Right ventricle myocardium inferior (tissue), 1 donor: ENCODE measurements at places on chromosomes 1 and 21. TPM values are rescaled to one million over a fixed set of nuclear protein-coding genes. Genes with fewer than 3 reads are reported as not detected.

GRCh38 chr1:116764466-116764898 is 10.3 kb downstream of the CD2 start:
- DNase-seq, result no peak

GRCh38 chr1:206982216-206982615 is 12.0 kb upstream of the FCAMR start:
- no peak for DNase-seq

- DNase-seq, result no peak
These were observed 16.6 kb downstream of the TRIM45 start for GRCh38 chr1:117104986-117105385.

GRCh38 chr1:42613803-42614131 is 44.5 kb upstream of the PPIH start:
- DNase-seq, result no peak

The KCNJ9 gene
- total RNA-seq, result not detected

The RGSL1 gene
- total RNA-seq, result not detected

GRCh38 chr1:33425900-33426299 is 5.0 kb downstream of the PHC2 start:
- DNase-seq, result no peak

- no peak for DNase-seq
These were observed 13.6 kb downstream of the UBL4B start for GRCh38 chr1:110125810-110126209.

DNA sequence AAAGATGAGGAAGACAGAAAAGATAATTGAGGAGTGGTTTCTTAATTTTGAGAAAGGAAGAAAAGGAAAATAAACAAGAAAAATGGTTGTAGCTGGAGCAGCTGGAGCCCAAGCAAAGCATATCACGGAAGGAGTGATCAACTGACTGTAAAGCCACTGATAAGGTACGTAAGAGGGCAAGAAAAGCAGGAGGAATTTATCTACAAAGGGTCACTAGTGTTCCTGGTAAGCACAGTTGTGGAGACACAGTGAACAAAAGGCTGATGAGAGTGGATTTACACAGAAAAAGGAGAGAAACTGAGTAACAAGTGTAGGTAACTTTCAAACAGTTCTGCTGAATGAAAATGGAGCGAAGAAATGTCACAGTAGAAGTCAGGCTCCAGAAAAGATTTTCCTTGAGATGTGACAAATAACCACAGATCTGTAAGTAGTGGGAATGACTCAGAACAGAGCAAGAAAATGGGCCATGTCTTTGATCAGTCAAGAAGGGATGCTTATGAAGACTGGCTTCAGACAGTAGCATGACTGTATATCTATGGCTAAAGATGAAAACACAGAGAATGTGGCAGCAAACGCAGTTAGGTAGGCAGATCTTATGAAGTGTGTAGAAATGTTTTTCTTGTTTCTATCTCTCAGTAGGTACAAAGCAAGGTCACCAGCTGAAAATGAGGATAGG is 45.6 kb upstream of the RBM34 start:
- DNase-seq, result no peak

The ARHGAP30 gene
- 3.7 TPM for total RNA-seq

DNA sequence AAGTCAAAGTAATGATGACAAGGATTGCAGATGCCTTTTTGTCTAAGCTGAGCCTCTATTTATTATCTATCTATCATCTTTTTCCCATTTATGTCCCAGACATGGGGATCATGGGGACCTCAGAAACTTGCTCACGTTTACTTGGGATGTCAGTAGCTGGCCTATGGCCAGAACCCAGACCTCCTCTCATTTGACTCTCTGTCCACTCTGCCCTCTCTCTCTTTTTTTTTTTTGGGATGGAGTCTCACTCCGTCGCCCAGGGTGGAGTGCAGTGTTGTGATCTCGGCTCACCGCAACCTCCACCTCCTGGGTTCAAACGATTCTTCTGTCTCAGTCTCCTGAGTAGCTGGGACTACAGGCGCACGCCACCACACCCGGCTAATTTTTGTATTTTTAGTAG is 3.7 kb upstream of the ID3 start:
- no peak for DNase-seq

The EPHB2 gene
- 3.5 TPM for total RNA-seq

- DNase-seq, result no peak
These were observed 30.1 kb downstream of the SMYD2 start for GRCh38 chr1:214310777-214311690.

DNA sequence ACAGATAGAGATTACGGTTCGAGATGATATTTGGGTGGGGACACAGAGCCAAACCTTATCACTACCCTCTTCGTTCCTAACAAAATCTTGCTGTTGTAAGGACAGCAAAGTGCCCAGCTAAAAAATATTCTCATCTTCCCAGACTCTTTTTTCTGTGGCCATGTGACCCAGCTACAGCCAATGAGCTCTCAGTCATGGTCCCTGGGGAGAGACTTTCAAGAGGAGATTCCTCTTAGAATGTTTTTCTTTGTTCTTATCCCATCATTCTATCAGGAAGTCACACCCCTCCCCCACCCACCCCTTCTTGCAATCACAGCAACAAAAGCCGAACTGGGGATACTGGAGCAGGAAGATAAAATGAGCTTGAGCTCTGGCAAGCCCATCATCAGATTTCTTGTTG is 247.1 kb downstream of the CHRM3 start:
- no peak for DNase-seq

DNA sequence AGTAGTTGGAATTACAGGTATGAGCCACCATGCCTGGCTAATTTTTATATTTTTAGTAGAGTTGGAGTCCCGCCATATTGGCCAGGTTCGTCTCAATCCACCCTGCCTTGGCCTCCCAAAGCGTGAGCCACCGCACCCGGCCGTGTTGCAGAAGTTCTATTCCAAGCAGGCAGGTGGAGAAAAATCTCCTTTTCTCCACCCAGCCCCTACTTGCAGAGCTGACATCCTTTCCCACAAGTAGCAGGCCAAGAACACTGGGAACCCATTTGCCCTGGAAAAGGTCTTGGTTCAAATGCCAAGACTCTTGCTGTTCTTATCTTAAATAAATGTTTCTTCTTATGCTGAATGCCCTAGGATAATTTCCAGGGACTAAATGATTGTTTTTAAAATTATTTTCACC is 17.5 kb downstream of the AGL start:
- no peak for DNase-seq

The TMEM269 gene
- total RNA-seq, result not detected

DNA sequence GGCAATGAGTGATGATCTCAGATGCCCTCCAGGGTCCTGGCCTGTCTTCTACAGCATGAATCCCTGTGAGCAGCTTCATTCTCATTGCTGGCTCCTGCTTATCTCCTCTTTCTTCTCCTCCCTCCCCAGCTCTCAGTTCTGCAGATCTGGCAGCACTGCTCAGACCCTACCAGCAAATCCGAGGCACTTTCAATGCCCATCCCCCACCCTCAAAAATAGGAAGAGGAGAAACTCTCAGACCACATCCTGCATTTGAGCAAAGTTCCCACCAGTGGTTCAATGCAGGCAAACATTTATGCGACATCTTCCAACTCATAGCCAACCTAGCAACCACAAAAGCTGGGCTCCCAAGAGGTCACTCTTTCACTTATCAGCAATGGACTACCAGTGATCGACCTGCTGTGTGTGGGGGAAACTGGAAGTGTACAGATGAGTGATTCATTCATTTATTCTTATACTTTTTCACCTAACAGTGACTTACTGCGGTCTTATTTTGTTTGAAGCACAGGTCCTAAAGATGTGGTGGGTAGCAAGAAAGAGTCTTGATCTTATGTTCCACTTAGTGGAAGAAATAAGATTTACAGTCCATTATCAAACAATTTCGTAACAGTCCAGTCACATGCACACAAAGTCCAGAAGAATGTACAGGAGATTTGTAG is 5.8 kb upstream of the CHI3L2 start:
- DNase-seq, result no peak

DNA sequence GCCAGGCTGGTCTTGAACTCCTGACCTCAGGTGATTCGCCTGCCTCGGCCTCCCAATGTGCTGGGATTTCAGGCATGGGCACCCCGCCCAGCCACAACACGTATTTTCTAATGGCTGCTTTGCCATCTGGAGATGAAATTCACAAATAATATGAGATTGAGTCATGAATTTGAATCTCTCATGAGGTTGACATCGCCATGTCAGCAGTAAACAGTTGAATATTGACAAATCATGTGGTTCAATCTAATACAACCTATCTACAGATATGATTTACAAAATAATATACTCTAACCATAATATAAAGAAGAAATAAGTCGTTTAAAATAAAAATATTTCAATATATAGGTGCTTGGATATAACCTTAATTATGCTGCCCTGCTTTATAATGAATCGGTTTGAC is 42.1 kb downstream of the MYOM3 start:
- no peak for DNase-seq

GRCh38 chr1:44523593-44524591 is 118.8 kb downstream of the RNF220 start:
- no peak for DNase-seq

GRCh38 chr1:33349081-33349759 is 28.3 kb upstream of the A3GALT2 start:
- DNase-seq, result peak; percentile 80

The CD53 gene
- total RNA-seq, result 17.2 TPM

- no peak for DNase-seq
These were observed 75.6 kb upstream of the KAZN start for GRCh38 chr1:14522926-14523241.

GRCh38 chr21:33162436-33162951 is 67.2 kb upstream of the IFNAR2 start:
- no peak for DNase-seq

The TMEM240 gene
- total RNA-seq, result 6.9 TPM

- DNase-seq, result no peak
These were observed 25.7 kb downstream of the DMRTB1 start for GRCh38 chr1:53484705-53485477.

- DNase-seq, result no peak
These were observed 345.7 kb downstream of the BARHL2 start for GRCh38 chr1:90371448-90371813.

- no peak for DNase-seq
These were observed 21.5 kb downstream of the DHCR24 start for GRCh38 chr1:54865238-54866073.

- no peak for DNase-seq
These were observed 326.6 kb downstream of the CAMTA1 start for GRCh38 chr1:7111853-7112252.

DNA sequence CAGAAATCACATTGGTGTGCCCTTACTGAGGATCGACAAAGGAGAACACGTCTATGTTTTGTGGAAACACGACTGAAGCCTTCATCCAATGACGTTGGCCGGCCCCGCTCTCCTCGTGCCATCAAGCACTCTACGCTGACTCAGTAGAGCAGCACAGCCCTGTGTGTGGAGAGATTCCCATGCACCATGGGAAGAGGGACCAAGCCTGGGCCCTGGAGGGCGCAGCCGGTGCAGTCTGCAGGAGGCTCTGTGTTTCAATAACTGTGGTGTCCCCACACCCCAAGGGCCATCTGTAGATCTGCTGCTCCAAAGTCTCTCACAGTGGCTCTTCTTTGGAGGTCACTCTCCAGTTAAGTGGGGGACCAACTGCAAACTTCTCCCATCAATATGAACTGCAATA is 97.4 kb downstream of the KCNJ15 start:
- DNase-seq, result no peak

GRCh38 chr1:51594716-51595115 is 22.2 kb upstream of the OSBPL9 start:
- no peak for DNase-seq

- DNase-seq, result no peak
These were observed 50.2 kb upstream of the KIF1B start for GRCh38 chr1:10160173-10160572.

The AMY1A gene
- total RNA-seq, result not detected

- no peak for DNase-seq
These were observed 77.4 kb downstream of the S1PR1 start for GRCh38 chr1:101314244-101314643.

DNA sequence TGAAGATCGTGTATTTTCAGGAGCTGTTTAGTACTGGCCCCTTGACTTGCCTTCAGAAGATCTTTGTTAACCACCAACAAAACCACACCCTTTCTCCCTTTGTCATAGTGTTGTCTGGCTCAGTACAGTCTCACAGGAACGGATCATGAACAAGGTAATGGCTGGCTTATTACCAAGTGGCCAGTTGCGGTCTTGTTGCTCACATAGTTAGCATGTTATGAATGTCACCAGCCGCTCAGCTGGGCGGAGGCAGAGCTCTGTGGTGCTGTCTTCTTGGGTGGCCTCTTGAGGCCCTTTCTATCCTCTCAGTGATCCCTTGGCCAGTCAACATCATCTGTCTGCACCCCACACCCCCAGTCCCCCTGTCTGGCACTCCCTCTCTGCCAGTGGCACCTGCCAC is 21.4 kb downstream of the CNIH3 start:
- DNase-seq, result no peak

The SPTA1 gene
- 0.08 TPM for total RNA-seq

DNA sequence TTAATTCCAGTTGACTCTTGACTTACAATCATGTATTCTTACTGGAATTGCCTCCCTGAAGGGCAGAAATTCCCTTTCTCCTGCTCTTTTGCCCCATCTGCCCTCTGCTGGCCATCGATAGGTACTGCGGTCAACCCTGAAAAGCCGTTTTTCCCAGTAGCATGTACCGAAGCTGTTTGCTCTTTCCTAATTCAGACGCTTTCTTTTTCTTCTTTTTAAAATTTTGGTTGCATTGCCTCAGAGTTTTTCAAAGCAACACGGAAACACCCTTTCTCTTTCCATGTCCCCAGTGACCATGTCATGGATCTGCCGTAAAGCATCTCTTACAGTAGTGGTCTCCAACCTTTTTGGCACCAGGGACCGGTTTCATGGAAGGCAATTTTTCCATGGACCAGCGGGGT is 164.2 kb upstream of the C1orf21 start:
- no peak for DNase-seq

GRCh38 chr1:216212826-216213225 is 210.4 kb downstream of the USH2A start:
- no peak for DNase-seq

DNA sequence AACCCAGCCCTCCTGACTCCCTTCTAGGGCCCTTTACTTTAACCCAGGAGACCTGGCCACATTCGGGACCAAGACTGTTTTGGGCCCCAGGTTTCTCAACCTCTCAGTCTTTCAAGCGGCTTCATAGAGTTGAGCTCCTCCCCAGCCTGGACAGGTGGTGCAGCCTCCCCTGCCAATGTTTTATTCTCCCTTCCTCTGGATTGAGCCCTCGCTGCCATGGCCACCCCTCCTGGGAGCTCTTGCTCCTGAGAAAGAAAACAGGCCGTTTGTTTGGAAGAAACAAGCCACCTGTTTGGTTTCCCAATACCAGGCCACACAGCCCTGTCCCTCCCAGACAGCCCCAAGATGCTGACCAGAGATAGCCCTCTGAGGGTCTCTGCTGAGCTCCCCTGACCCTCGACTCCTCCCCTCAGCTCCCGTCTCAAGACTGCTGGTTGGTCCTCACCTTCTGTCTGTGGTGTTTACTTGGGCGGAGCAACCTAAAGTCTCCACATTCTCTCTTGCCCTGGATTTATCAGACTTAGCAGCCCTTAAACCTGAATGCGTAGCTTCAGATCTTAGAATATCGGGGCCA is 3.3 kb downstream of the TMEM51 start:
- no peak for DNase-seq

GRCh38 chr1:96887501-96887900 is 165.9 kb downstream of the PTBP2 start:
- DNase-seq, result no peak

The F13B gene
- not detected for total RNA-seq

The OR2L13 gene
- not detected for total RNA-seq

GRCh38 chr1:10830961-10831668 is 34.7 kb upstream of the CASZ1 start:
- DNase-seq, result no peak

The BATF3 gene
- total RNA-seq, result 1.2 TPM

GRCh38 chr1:3788756-3789420 is 7.4 kb downstream of the LRRC47 start:
- peak; percentile 56 for DNase-seq

- DNase-seq, result no peak
These were observed 86.9 kb upstream of the GORAB start for GRCh38 chr1:170445096-170445495.
